ENCODE measurements at places on chromosomes 2 and 18.

DNA sequence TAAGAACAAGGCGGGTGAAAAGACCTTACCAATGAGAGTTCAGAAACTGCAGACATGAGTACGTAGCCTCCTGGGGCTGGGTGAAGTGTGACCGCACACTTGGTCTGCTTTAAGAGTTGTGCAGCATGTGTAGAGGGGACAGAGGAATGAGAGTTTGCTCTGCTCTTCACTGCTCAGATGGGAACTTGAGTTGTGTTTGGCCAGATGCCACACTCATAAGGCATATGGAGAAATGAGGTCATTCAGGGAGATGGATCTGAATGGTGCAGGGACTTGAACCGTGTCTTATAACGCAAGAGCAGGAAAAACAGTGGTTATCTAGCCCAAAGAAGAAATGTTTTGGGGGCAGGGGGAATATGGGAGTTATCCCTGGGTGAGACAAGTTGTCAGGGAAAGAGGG lies 273.8 kb upstream of the LYPD1 start:
- no peak for DNase-seq

GRCh38 chr2:223052548-223053483 lies 826 bp downstream of the KCNE4 start:
- no peak for DNase-seq

- no peak for DNase-seq
These were observed 5.7 kb downstream of the NCKAP5 start for GRCh38 chr2:133562558-133562957.

GRCh38 chr18:74930616-74931015 lies 278.3 kb downstream of the PTGR3 start:
- DNase-seq = no peak

DNA sequence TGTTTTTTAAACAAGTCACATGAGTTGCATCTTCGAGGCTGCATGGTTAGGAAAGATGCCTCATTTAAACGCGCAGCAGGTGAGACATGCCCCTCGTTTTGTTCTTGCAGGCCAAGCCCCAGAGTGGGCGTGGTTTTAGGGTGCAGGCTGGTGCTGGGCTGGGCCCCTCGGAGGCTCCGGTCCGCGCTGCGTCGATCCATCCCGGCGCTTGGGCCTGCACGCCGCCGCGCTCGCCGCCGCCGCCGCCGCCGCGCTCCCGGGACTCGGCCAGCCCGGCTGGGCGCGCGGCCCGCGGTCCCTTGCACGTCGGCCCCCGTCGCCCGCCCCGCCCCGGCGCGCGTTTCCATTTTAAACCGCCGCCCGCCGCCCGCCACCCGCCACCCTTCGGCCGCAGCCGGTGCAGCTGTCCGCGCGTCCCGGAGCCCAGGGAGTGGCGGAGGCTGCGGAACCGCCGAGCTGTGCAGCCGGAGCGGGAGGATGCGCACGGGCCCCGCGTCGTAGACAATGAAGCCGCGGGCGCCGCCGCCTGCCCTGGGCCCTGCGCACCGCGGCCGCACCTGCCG lies 175.5 kb downstream of the AGAP1 start:
- DNase-seq = peak; percentile 72

DNA sequence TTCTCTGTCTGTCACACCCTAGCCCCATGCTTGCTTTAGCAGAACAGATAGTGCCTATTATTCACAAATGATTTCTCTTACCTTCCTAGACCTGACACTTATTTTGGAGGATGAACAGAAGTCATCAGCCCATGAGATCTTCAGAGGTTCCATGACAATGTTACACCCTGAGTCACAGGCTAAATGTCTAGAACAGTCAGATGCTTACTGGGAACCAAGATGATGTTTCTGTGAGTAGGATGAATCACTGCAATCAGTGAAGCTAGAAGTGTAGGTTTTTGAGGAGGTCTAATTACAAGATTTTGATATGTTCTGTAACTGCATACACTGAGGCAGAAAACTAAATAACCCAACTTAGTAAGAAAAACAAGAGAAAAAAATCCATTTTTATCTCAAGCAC lies 123.0 kb upstream of the THUMPD2 start:
- no peak for DNase-seq

GRCh38 chr18:78813936-78814710 lies 165.5 kb upstream of the SALL3 start:
- DNase-seq = no peak

- DNase-seq = no peak
These were observed 22.8 kb downstream of the ADRA2B start for GRCh38 chr2:96093528-96093927.

DNA sequence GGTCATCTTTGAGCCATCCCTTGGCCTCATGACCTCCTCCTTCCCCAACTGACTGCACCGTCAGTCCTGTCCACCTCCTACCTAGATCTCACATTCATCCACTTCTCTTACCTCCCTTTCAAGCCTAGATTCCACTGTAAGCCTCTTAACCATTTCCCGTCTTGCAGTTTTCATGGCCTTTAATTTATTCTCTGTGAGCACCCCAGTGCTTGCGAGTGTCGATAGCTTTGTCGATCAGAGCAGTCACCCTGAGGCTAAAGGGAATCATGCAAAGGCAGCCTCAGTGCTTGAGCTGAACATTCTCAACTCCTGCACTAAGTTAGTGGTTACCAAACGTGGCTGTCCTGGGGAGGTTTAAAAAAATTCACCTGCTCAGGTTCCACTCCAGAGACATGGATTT lies 14.7 kb downstream of the ARHGAP25 start:
- no peak for DNase-seq

DNA sequence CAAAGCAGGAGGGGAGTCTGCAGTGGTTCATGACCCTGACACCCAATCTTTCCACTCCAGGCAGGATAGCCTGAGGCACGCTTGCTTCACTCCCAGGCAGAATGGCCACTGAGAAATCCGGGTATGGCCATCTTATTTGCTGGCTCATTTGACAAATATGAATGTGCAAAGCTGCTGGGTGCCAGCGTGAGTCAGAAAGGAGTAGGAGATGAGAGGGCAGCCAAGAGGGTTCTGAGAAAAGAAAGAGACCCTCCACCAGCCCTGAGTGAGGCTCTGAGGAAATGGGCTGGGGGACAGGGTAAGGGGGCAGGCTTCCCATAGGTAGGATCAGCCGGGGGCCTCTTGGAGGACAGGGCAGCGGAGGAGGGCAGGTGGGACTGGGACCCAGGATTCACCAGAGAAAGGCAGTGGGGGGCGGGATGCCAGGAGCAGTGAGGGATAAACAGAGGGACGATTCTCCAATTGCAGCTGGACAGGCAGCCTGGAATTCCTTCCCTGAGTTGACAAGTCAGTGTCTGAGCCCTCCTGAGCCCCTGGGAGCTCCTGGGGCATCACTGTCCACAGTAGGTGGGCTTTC lies 15.2 kb downstream of the RAMP1 start:
- DNase-seq = no peak

DNA sequence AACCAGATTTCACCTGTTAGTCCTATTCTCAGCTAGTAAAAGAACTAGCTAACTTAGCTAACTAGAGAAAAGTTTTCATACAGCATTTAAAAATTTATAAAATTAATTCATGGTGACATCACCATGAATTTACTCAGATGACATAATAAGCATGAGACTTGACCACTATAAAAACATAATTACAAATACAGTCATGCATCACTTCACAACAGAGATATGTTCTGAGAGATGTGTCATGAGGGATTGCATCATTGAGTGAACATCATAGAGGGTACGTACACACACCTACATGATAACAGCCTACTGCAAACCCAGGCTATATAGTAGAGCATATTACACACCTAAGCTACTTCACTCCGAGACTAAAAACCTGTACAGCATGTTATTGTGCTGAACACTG lies 481.3 kb upstream of the CHAC2 start:
- no peak for DNase-seq

GRCh38 chr2:29336341-29337241 lies 221.4 kb downstream of the CLIP4 start:
- DNase-seq = no peak

- no peak for DNase-seq
These were observed 48.4 kb downstream of the MAP2 start for GRCh38 chr2:209472112-209472832.

- no peak for DNase-seq
These were observed 738 bp downstream of the CHST9 start for GRCh38 chr18:27184115-27185024.

DNA sequence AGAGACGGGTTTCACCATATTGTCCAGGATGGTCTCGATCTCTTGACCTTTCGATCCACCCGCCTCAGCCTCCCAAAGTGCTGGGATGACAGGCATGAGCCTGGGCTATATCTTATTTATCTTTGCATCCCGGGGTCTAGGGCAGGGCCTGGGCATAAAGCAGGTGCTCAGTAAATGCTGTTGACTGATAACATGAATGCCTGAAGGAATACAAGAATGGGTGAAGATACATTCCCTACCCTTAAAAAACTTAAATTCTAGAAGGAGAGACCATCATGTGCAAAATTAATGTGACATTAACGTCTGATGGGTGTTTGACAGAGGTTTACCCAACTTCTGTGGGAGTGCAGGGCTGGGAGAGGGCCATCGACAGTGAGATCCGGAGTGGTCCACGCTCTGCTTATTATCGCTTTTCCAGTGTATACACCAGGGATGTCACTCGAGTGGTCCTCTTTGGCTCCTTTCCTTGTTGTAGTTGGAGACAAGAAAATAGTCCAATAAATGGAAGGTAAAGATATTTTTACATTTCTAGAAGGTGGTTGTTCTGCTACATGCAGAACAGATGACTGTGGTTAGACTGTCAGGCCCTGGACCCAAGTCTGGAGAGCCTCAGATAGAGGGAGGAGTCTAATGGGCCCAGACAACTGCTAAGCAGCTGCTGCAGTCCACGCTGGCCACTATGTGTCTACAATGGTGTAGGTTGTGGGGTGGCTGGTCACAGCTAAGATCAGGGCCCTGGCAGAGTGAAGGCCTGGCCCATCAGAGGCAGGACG lies 131.7 kb downstream of the MYCN start:
- no peak for DNase-seq

Data from effector memory CD8-positive, alpha-beta T cell (primary cell).